ENCODE measurements at places on chromosomes 7 and 10.

DNA sequence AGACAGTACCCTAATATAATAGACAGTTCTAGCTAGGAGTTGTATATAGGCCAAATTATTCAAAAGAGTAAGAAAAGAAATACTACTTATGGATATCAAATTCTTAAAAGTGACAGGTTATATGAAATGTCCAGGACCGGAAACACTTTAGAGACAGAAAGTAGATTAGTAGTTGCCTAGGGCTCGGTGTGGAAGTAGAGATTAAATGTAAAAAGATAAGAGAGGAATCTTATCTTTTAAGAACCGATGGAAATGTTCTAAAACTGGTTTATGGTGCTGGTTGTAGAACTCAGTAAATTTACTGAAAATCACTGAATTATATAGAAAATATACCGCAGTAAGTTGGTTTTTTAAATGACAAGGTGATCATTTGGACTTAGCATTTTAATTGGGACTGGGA is 147.5 kb upstream of the ASAH2 start:
- no peak for DNase-seq

GRCh38 chr10:110419265-110419664 is 78.4 kb upstream of the DUSP5 start:
- no peak for DNase-seq

DNA sequence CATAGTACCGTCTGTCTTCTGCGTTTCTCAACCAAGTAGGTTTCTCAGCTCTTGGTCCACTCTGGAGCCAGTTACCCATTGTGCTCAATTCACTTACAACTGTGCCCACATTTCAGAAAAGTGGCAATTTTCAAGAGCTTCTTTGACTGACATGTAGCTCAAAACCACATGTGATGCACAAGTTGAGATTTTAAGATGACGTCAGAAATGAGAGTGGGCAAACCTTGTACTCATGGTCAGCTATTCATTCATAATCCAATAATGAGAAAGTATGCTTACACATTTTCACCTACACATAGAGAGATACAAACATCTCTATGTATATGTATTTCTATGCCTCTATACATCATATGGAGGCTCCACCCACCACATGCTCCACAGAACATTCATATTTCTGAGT is 487.2 kb upstream of the AKR1E2 start:
- DNase-seq, result no peak

GRCh38 chr10:110762109-110762848 is 109.4 kb upstream of the PDCD4 start:
- no peak for DNase-seq

GRCh38 chr7:18583305-18583704 is 87.8 kb downstream of the HDAC9 start:
- no peak for DNase-seq
